Tracheal epithelial cell (primary cell): ENCODE measurements at places on chromosomes 11 and 22. TPM values are rescaled to one million over a fixed set of nuclear protein-coding genes. Genes with fewer than 3 reads are reported as not detected.

BSCL2 gene
- total RNA-seq, result 27.0 and 61.6 TPM in 2 replicates

EFCAB6 gene
- under 0.01 and 1.1 TPM in 2 replicates for total RNA-seq

PRSS23 gene
- 102 and 104 TPM in 2 replicates for total RNA-seq

RAPSN gene
- total RNA-seq, result 0.24 TPM in 1 of 2 replicates, not detected in the other

OR11H1 gene
- not detected in 2 replicates for total RNA-seq

SELENOO gene
- total RNA-seq, result 33.0 and 47.5 TPM in 2 replicates

IFTAP gene
- 17.4 and 36.2 TPM in 2 replicates for total RNA-seq

RAB1B gene
- total RNA-seq, result 59.3 and 68.8 TPM in 2 replicates

SLC16A8 gene
- total RNA-seq, result 0.24 and 1.5 TPM in 2 replicates

MICALL1 gene
- 134 and 190 TPM in 2 replicates for total RNA-seq

LRRC4C gene
- 0.24 TPM in 1 of 2 replicates, not detected in the other for total RNA-seq

PDE3B gene
- total RNA-seq, result under 0.01 and 0.85 TPM in 2 replicates

C11orf68 gene
- total RNA-seq, result 6.8 and 18.6 TPM in 2 replicates

MMP8 gene
- total RNA-seq, result 0.24 TPM in 1 of 2 replicates, not detected in the other

PIH1D2 gene
- 0.72 and 1.1 TPM in 2 replicates for total RNA-seq

NOX4 gene
- total RNA-seq, result 0.64 and 1.4 TPM in 2 replicates

SYT8 gene
- 1.9 and 2.8 TPM in 2 replicates for total RNA-seq

LDHA gene
- total RNA-seq, result 1,031 and 1,474 TPM in 2 replicates

TENM4 gene
- total RNA-seq, result 14.5 and 27.2 TPM in 2 replicates

KRTAP5-9 gene
- not detected in 2 replicates for total RNA-seq

HMOX1 gene
- total RNA-seq, result 1.7 and 26.7 TPM in 2 replicates

CBLIF gene
- total RNA-seq, result not detected in 2 replicates

DDIAS gene
- total RNA-seq, result under 0.01 and 1.4 TPM in 2 replicates

KRTAP5-1 gene
- total RNA-seq, result not detected in 2 replicates

DNAJB7 gene
- total RNA-seq, result not detected in 2 replicates
